Hematopoietic multipotent progenitor cell (in vitro differentiated cells): ENCODE measurements at places on chromosomes 5 and 9. TPM values are rescaled to one million over a fixed set of nuclear protein-coding genes. Genes with fewer than 3 reads are reported as not detected.

Gene CDX1
- total RNA-seq = not detected

DNA sequence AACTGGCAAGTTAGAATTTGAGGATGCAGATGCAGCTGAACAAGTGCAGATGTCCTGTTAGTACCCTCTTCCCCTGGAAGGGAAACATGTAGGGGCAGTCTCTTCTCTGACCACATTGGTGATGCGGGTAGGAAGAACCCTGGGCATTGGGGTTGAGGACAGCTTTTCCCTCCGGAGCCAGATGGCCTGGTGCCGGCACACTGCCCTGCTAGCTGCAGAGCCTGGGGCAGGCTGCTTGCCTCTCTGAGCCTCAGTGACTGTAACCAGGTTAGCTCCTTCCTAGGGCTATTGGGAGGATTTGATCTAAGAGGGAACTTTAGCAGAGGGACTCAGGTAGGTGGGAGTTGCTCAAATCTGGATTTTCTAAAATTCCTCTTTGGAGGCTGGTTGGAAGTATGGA lies 148.4 kb downstream of the HSPA4 start:
- no peak for DNase-seq

GRCh38 chr5:103910011-103910410 lies 347.4 kb upstream of the NUDT12 start:
- no peak for DNase-seq

DNA sequence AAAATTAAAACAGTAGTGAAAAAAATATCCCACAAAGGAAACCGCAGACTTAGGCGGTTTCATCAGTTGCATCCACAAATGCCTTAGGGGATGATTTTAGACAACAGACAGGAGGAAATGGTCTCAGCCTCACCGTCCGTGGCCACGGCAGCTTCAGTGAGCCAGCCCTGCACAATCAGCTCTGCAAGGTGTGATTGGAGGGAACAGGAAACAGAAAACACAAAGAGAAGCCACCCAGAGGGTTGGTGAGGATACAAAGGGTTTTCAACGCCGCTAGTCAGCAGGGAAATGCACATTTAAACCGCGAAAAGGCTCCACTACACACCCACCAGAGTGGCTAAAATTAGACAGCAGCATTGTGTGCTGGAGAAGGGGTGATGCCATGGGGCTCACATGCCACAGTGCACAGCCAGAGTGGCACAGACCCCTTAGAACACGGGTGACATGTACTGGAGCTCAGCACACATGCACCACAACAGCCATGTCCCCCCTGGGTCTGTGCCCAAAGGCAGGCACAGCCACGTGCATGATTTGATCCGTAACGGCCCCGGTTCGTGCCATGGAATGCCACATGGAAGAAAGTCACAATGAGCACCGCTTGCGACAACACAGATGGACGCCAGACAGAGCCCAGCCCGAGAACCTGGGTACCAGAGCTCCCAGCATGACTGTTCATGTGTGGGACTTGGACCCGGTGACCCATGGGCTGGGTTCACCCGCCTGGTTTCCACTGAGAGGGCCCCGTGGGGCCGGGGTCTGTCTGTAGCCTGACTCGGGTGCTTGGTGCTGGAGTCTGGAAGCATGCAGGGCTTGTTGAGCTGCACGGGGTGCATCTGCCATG lies 18.3 kb upstream of the TERT start:
- DNase-seq = no peak

- DNase-seq = no peak
Observed at GRCh38 chr9:86324308-86324707, 29.9 kb downstream of the TUT7 start.

Gene RNF224
- not detected for total RNA-seq

DNA sequence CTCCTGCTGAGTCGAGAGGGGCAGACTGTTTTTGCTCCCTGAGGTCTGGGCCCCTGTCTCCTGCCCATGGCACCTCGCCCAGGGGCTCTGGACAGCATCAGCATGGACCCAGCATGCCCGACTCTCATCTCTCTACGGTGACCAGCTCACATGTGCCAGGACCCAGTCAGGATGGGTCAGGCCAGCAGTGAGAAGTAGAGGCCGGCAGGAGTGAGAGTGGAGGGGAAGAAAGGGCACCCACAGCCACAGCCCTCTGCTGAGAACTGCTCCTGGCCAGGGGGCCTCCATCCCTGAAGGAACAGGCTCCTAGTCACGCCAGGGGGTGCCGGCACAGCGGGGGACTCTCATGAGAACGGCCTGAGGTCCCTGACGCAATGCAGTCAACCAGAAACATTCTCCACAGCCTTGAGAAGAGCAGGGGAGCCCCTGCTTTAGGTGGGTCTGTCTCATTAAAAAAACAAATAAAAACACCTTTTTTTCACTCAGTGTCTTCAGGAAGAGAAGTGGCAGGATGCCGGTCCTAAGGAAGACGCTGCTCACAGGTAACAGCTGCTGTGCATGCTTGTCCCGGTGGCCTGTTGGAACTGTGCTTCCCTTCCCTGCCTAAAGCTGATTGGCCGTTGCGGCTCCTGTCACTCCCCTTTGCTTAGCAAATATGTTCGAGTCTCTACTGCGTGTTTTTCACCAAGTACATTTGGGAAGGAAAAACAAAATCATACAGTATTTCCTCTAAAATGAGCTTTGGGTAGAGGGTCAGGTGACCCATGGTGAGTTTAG lies 85.7 kb upstream of the FBXW11 start:
- DNase-seq = no peak

- DNase-seq = peak; percentile 7
Observed at GRCh38 chr5:179219661-179220620, 125.3 kb downstream of the ADAMTS2 start.

DNA sequence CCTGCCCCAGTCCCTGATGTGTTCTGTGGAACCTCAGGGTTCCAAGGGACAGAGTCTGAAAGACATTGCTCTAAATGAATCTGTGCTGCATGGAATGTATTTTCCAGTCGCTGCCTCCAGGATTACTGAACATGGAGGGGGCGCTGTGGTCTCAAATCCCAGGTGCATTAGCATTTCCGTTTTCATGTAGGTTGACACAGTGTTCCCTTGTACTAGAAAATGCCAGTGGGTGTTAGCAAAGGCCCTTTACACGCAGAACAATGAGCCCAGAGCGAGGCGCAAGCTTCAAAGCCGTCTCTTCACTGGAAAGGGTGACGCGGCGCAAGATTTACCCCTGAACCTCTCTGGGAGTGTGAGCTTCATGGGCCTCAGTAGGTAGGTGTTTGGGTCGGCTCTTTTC lies 308.3 kb downstream of the SLIT3 start:
- no peak for DNase-seq

DNA sequence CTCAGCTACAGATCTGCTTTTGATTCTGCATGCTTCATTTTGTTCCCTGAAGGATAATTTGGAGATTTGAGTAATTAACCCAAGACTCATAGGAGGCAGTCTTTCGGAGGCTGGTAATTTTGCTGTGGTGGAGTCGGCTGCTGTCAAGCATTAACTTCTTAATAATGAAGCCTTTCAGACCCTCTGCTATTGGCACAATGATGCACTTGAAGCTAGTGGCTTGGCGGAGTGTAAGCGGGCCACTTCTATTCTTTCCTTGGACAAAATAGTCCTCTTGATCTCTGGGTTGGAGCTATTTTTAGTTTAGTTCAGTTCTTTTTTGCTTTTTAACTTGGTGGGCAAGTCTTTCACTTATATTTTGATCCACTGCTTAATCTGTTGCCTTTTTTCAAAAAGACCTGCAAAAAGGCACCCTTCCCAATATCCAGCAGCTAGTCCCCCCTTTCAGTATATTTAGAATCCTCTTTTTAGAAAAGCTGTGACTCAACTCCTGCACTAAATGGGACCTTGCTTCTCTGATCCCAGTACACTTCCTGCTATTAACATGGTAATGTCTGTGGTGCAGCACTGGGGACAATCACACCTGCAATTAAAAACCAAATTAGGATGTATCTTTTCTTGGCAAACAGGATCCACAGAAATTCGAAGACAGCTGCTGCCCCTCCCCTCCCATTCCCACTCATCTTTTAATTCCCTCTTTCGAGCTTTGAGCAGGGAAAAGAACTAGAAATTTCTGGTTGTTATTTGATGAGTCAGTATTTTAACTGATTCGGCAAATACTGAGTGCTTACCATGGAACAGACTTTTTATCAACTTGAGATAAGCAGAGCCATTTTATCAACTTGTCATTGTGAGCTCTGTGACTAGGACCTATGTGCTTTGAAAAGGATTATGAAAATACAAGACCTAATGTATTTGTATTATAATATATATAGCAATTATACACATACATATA lies 169.4 kb upstream of the ANKRD55 start:
- DNase-seq = no peak

Gene GPRIN1
- total RNA-seq = under 0.01 TPM

Gene TMEM252
- total RNA-seq = not detected

Gene PSD2
- total RNA-seq = 0.27 TPM

Gene IER5L
- 7.5 TPM for total RNA-seq

Gene CDC20B
- not detected for total RNA-seq

Gene RAB3C
- 0.27 TPM for total RNA-seq
